ENCODE measurements at places on chromosomes 12 and 14. TPM values are rescaled to one million over a fixed set of nuclear protein-coding genes. Genes with fewer than 3 reads are reported as not detected.

The DBX2 gene
- not detected for total RNA-seq

The RABGGTA gene
- 29.4 TPM for total RNA-seq

The NGB gene
- total RNA-seq = not detected

DNA sequence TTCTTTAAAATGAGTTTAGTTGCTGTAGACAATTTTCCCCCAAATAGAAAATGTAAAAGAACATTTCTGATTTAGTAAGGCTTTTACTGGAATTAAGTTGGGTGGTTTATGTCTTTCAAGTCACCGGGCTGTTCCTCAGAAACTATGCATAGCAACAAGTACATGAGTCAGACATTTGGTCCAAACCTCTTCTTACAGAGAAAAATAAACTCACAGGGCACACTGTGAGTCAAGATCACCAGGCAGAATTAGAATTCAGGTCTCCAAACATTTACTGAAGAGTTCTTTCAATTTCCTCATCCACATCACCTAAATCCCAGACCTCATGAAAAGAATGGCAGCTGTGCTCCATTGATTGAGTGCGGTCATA is 476.1 kb upstream of the SOX5 start:
- peak; percentile 43 for DNase-seq

DNA sequence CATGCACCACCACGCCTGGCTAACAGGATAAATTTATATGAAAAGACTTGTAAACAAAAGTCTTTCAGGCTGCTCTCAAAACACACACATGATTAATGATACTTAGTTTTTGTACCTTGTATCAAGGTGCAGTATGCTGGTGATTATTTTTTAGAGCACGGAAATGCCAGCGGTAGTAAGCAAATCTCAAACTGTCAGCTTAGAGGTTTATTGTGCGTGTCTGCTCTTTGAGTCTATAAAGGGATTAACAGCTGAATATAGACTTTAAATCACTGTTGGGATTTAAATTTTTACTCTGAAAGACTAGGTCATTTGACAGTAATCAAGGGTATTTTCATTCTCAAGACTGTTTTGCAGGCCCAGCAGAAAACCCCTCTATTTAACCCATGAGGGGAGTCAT is 50.5 kb downstream of the PLEKHA5 start:
- DNase-seq = no peak

DNA sequence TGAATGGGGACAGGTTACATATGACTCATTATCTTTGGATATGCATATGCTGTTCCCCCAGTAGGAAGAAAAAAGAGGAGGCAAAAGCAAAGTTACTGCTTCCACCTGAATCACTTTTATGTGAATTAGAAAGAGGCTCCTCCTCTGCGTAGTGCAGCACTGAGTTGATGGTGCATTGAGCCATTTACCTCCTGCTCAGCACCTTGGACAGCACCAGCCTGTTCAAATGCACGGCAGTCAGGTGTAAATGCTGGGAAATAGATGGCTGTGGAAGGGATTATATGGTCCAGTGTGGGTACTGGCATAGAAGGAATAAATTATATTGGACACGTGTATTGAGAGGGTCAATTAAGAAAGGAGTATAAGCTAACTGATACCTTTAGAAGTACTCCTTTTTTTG is 541.9 kb upstream of the SEL1L start:
- no peak for DNase-seq
